Amniotic stem cell (primary cell): ENCODE measurements at places on chromosomes 12 and 14.

- no peak for DNase-seq
These were observed 120.0 kb upstream of the MDM1 start for GRCh38 chr12:68452078-68452715.

GRCh38 chr14:69291891-69292561, 32.1 kb downstream of the GALNT16 start:
- no peak for DNase-seq

- no peak for DNase-seq
These were observed 8.3 kb downstream of the C3AR1 start for GRCh38 chr12:8057839-8058238.

GRCh38 chr12:48183876-48184548, 568 bp downstream of the CCDC184 start:
- no peak for DNase-seq

- no peak for DNase-seq
These were observed at the start of gene LTB4R for GRCh38 chr14:24310646-24311604. TSS of gene LTB4R (plus strand) at chr14:24311502. CDS start at chr14:24315652, 4,150 bp downstream.

DNA sequence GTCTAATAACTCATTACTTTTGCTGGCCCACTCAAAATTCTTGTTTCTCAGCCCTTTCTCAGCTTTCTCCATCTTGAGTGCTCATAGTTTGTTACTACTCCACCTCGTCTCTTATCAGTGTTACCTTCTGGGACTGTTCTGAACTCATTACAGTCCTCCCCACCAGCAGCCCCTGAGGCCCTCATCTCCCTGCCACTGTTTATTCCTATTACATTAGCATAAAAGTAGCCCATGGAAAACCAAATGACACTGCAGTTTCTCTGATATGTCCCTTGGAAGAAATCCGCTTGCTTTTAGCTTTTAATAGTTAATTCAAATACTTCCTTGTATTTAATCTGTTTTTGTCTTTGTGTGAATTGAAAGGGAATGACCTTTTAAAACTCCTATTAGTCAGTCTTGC, 7.6 kb downstream of the AKAP6 start:
- DNase-seq, result no peak

- DNase-seq, result no peak
These were observed 228.7 kb upstream of the CRY1 start for GRCh38 chr12:107322063-107322462.

GRCh38 chr12:104604995-104605675, 148.4 kb downstream of the CHST11 start:
- no peak for DNase-seq
